ENCODE measurements at places on chromosomes 16 and 17.

DNA sequence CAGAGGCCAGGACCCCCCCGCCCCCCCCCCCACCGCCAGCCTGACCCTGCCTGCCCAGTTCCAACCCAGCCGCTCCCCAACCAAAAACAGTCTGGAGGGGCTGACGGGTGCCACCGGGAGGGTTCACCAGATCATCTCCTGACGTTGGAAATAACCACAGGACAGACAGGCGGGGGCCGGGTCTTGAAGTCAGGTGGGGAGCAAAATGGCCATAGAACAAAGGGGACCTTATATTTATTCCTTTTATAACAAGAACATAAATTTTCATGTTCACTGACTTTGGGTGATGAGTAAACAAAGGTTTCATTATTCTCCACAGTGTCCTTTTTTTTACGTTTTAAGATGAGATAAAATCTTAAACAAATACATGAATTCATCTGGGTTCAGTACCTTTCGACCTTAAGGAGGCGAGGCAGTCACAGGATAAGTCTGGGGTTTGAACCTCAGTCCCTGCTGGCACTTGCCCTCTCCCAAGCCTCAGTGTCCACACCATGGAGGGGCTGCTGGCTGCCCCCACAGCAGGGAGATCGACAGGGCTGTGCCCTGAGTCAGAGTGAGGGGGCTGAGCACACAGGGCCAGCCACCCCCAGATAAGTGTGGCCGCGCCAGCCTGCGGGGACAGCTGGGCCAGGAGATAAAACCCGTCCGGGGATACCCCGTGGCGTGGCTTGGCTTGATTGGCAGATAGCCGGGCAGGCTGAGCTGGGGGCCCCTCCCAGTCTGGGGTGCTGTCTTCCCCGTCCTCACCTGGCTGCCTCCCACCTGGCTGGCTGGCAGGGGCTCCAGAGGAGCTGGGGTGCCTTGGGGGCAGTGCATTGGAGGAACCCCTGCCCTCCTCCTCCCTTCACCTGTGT lies 15.0 kb downstream of the SLC7A5 start:
- no peak for DNase-seq

DNA sequence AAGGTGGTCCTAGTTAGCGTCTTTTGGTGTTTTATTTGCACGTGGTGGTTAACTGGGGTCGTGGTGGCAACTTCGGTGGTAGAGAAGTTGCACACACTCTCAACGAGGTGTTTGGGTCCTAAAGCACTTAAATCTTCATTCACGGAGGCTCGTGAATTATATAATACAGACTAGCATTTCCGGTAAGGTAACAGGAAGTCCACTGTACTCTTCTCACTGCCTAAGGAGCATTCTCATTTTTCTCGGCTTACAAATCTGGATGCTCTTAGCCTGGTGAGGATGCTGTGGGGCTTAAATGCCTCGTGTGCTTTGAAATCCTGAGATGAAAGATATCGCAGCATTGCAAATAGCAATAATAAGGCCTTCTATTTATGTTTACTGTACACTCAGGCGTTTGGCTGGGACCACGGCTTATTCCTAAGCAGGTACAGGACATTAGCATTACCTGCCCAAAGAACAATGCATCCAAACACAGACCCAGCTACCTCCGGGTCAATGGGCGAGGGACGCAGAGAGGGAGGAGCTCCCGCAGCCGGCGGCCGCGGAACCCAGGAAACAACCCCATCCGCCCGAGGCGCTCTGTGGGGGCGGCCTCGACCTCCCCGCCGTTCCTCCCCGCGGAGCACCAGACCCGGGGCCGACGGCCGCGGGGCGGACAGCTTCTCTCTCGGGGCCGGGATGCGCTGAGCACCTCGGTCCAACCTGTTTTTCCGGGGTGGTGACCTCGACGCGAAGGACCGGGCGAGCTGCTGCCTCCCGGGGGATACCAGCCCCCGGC lies 856 bp downstream of the DNAJA2 start:
- peak; percentile 14 for DNase-seq

DNA sequence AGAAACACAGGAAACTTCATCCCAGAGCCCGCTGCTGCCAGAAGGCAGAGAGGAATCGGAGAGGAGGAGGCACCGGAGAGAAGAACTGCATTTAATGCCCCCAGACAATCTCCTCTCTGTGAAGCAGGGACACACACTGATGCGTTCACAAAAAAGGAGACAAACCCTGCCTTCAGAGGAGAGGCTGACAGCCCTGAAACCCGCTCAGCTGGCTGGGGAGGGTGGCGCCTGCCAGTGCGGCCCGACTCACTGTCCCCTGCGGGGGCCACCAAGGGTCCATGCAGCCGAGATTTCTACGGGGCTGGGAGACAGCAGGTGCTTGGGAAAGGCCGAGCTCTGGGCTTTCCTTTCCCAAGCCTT lies 21.9 kb upstream of the CACNG1 start:
- DNase-seq: no peak

DNA sequence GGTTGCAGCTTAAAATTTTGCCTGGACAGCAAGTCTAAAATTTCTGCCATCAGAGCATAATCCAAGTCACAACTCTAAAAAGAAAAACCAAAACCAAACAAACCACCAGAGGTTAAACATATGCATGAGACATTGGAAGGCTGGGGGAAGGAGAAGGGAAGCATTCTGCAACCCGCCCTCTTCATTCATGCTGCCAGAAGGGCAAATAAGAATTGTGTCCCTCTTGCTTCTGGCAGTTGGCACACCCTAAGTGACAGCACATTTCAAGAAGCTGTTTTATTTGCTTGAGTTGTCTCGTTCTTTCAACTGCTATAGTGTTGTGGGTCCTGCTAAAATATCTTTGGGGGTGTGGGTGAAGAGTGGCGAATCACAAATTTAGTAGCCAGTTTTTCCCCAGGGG lies 99.6 kb downstream of the SKAP1 start:
- no peak for DNase-seq

- DNase-seq: no peak
Measured at GRCh38 chr17:62678214-62678919, 50.9 kb downstream of the MRC2 start.

GRCh38 chr16:9434659-9435058 lies 343.2 kb downstream of the HAPSTR1 start:
- no peak for DNase-seq

GRCh38 chr16:26709175-26709574 lies 357.6 kb upstream of the C16orf82 start:
- no peak for DNase-seq

- DNase-seq: no peak
Measured at GRCh38 chr17:9875441-9875840, 29.6 kb downstream of the RCVRN start.

DNA sequence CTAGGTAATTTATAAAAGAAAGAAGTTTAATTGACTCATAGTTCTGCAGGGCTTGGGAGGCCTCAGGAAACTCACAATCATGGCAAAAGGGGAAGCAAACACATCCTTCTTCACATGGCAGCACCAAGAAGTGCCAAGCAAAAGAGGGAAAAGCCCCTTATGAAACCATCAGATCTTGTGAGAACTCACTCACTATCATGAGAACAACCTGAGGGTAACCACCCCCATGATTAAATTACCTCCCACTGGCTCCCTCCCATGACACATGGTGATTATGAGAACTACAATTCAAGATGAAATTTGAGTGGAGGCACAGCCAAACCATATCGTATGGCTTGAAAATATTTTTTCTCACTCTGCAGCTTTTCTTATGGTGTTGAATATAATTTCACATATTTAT lies 151.7 kb downstream of the ANKFN1 start:
- no peak for DNase-seq

DNA sequence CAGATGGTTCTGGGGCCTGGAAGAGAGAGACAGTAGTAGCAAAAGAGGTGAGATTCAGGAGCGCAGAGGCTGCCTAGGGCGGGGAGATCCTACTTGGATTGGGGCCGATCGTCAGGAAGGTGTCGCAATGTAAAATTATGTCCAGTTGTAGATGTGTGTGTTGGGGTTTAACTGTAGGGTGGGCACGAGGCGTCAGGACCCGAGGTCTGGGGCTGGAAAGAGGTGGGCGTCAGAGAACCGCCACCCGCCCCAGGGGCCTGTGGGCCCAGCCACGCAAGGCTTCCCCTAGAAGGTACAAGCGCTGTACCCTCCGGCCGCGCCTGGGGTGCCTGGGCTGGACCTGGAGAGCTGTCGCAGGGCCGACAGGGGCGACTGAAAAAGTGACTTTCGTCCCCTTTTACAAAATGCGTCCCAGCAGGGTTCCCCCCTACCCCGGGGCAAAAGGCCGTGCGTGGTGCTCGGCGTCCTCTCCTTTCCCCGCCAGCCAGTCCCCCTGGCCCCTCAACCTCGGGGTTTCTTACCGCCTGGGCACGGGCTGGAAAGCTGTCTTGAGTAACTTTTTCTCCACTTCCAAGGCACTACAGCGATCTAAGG lies 2.8 kb downstream of the IRX3 start:
- no peak for DNase-seq

DNA sequence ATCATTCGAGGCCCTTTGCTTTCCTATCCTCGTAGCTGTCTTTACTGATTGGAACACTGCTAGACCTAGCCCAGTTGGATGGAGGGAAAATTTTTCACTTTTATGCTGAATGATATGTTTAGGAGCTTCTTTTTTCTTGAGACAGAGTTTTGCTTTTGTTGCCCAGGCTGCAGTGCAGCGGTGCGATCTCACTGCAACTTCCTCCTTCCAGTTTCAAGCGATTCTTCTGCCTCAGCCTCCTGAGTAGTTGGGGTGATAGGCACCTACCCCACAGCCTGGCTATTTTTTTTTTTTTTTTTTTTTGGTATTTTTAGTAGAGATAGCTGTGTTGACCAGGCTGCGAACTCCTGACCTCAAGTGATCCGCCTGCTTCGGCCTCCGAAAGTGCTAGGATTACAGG lies 17.3 kb upstream of the PSMC5 start:
- DNase-seq: no peak

DNA sequence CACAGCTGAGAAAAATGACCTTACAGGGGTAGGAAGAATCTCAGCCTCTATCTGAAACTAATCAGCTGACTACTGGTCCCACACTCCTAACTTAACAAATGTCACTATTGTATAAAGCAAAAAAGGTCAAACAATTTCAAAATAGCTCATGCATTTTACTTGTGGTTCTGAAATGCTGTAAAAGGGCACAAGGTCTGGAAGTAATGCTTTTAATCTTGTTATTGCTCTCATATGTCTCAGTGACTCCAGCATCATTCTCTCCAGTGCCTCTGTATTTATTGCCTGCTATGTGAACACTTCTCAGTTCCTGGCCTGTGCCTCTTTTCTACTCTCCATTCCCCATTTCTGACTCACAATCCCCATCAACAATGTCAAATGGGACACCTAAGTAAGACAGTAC lies 937.7 kb downstream of the CDH11 start:
- DNase-seq: no peak

DNA sequence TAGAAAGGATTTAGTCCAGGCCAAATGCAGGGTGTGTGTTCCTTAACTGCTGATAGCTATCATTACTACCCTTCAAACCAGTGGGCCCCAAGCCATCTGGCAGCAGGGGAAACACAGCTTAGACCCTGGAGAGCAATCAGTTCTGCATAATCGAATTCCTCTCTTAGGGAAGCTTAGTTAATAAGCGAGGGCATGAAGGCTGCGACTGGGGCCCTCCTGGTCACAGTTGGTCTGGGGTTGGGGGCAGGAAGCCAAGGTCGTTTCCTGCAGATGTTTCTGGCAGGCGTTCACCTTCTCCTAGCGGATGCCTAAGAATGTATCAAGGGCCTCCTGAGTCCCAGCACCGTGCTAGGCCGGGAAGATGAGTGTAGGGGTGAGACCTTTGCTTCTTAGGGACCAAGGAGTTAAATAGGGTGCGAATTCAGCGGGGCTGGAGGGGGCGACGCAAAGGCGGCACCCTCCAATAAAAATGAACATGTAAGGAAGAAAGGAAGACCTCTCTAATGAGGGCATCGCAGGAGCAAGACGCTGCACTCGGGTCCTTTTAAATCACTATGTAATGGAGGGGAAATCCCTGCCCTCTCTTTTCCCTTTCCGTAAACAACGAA lies 16.5 kb upstream of the EEF2K start:
- peak; percentile 8 for DNase-seq

- DNase-seq: no peak
Measured at GRCh38 chr17:62916684-62917571, 49.1 kb upstream of the TANC2 start.

DNA sequence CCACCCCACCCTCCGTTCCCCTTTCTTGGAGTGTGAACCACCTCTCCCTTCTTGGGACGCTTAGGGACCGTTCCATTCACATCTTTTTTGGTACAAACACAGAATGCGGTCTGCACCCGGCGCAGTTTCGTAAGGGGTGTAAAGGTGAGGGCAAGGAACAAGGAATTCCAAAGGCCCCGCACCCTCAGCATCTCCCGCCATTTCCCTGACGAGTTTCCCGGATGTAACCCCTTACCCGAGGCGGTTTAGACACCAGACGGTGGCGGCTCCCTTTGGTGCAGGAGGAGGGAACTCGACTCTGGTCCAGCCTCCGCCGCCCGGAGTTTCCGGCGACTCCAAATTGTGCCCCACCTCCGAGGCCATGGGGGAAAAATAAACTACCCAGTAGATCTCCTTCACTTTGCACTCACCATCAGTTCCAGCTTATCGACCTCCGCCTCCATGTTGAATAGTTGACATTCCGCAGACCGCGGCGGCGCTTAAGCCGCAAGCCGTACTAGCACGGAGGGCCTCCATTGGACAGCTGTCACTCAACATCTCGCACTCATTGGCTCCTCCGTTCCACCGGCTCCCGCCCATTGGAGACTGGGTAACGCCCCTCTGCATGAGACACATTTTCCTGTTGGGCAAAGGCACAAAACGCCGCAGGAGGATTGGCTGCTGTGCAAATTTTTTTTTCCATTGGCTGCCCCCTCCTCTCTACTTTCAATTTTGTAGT lies at the start of gene SKA2:
TSS of gene SKA2 (minus strand) at position 466 of the 718 bp plus-strand sequence. CDS start at position 443, 23 bp downstream.
- peak; percentile 97 for DNase-seq

DNA sequence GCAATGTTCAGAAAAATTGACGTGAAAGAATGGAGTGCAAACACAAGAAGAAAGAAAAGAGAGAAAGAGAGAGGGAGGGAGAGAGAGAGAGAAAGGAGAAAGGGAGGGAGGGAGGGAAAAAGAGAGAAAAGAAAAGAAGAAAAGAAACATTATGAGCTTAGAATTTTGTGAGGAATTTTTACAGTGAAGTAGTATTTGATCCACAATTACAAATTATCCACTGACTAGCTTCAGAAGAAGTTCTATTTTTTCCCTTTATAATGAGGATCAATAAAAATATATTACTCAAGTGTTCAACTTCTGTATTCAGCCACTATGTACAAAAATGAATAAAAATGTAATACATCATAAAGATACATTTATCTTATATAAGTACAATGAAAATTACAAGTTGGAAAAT lies 494.5 kb upstream of the CA10 start:
- no peak for DNase-seq

Data from activated CD4-positive, alpha-beta T cell treated with anti-CD3 and anti-CD28 coated beads, Interleukin-2, amount 50 U/mL, for 4 hours (primary cell).